ENCODE measurements at places on chromosomes 2 and 18. TPM values are rescaled to one million over a fixed set of nuclear protein-coding genes. Genes with fewer than 3 reads are reported as not detected.
A peak's percentile ranks its signal among the peaks of the same experiment; 100 is the strongest.

- no peak for DNase-seq
Observed at GRCh38 chr2:101860157-101860556, 131.6 kb upstream of the IL1R2 start.

Gene DSC2
- total RNA-seq, result 0.48 TPM

- no peak for DNase-seq
Observed at GRCh38 chr2:58341047-58341446, 99.9 kb upstream of the FANCL start.

DNA sequence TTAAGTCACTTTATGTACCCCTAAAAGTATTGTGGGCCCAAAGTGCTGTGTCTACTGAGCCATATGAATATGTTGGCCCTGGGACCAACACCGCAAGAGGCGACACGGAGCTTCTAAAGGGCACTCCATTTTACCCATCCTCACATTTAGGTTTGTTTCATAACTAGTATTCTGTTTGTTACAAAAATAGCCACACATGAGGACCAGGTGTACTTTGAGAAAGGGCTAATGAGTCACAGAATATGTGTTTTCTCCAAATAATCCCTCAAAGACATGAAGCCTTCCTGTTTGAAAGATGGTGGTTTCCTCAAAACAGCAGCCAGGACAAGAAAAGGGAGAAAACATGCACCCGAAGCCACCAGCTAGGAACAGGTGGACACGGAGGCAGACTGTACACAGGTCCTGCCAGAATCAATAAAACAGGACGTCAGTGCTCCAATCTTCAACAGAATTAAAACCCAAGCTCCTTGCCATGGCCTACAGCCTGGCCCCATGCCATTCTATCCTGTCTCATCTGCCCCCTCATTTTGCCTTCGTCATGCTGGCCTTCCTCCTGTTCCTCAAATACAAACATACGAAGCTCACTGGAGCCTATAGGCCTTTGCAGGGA, 21.8 kb upstream of the GRB14 start:
- no peak for DNase-seq

Gene IAH1
- total RNA-seq, result 38.7 TPM

Gene SCN7A
- total RNA-seq, result not detected

Gene IL36B
- total RNA-seq, result not detected

DNA sequence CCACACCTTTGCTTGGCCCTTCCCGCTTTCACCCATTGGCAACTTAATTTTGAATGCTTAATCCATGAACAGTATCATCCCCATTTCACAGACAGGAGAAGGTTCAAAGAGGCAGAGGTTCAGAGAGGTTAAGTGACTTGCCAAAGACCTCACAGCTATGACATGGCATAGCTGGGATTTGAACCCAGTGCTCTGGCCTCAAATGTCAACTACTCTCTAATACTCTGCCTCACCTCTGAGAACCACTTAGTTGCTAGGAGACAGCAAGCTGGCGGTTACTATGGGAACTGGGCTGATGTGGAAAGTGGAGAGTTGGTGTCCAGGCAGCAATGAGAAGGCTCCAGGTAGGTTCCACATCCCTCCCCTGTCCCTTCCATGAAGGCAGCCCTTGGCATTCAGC, 15.8 kb upstream of the PRSS56 start:
- DNase-seq, result no peak

GRCh38 chr18:43278355-43278754, 1.1 kb upstream of the SYT4 start:
- DNase-seq, result no peak

DNA sequence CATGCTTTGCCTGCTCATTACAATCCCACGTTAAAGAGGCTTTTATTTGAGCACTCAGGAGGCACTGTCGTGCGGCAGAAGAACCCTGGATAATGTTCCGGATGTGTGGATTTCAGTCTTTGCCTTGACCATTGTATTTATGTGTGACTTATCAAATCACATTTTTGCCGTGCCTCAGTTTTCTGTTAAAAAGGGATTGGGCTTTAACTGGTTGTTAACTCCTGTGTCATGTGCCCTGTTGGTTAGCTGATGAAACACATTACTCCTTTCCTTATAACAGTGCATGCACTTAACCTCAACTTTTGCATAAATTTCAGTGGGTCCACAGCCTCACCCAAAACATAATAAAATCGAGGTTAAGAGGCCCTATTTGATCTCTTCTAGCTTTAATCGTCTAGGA, 52.7 kb downstream of the NAB1 start:
- DNase-seq, result no peak

DNA sequence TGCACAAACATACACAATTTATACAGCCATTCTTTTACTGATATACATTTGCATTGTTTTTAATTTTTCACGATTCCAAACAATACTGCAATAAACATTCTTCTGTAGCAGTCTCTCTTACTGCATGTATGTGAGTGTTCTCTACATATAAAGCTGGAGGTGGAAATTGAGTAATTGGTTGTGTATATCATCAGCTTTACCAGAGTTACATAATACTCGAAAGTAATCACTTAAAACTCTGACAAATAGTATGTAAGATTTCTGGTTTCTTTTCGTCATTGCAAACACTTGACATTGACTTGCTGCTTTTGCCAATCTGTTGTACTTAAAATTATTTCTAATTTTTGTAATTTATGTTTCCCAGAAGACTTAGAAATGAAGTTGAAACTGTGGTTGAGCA, 110.2 kb downstream of the TDRD15 start:
- no peak for DNase-seq

DNA sequence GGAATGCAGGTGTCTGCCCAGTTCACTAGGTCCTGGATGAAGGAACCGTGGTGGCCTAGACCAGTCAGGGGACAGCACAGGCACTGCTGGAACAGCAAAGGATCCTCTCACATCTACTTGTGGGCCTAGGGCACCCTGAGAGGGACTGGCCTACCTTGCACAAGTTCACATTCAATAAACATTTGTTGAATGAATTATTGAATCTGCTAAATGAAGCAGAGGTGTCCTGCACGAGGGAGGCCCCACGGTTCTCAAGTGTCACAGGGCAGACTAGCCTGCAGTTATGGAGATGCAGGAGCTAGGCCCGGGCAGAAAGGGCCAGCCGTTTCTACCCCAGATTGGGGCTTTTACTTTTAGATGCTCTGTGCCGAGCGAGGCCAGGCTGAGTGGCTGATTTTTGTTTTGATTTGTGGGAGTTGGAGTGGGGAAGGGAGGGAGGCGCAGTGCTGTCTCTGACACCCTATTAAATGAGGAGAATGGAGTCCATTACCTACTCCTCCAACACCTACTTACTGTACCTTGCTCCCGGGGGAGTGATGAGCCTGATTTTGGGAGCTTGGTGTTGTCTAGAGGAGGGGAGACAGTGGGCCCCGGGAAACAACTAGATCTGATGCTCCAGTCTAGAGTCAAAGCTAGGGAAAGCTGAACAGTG, 18.4 kb downstream of the SH2D6 start:
- DNase-seq, result no peak

Gene LOXL3
- 2.0 TPM for total RNA-seq

Gene UGT1A5
- total RNA-seq, result not detected

DNA sequence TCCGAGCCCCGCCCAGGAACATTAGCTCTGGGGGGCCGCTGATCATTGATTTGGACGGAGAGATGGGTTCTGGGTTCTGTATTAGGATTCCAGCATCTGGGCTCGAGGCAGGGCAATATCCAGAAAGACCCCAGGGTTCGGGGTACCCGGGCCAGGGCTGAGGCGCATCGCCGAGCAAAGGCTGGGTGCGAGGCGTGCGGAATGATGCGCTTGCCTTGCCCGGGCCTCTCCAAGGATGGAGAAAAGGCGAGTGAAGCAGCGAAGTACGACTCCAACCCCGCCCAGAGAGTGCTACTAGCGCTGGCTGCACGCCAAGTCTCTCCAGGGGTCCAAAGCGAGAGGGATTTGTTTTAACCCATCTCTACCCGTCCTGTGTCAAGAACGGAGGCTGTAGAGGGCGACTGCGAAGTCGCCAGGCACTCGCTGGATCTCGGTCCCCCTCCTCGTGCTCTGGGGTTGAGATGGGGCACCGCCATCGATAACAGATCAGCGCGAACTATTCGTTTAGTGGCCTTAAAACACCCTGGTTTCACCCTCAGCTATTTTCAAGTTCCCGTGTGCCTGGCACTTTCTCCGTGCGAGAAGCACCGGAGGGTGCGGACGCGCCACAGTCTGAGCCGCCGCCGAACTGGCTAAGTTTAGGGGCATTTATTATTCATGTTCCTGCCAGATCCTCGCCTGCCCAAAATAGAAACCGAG, 1.9 kb downstream of the ADCYAP1 start:
- DNase-seq, result no peak

DNA sequence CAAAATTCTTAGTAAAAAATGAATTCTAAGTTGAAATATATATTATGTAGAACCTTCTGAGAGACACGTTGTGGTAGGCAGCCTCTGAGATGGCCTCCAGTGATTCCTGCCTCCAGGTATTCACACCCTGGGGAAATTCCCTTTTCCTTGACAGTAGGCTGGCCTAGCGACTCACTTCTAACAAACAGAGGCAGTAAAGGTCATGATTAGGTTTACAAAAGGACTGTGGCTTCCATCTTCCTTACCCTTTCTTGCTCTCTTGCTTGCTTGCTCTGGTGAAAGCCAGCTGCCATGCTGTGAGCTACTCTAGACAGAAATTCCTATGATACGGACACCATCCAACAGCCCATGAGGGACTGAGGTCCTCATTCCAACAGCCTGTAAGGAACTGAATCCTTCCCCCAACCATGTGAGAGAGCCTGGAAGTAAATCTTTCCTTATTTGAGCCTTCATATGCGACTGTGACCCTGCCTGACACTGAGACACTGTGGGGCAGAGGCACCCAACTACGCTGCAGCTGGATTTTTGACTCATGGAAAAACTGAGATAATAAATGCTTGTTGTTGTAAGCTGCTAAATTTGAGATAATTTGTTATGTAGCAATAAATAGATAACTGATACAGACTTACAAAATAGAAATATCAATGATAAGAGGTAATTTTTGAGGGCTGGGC, 32.7 kb upstream of the SERTAD2 start:
- DNase-seq, result no peak

GRCh38 chr2:64052463-64053241, 33.4 kb upstream of the VPS54 start:
- DNase-seq, result no peak

Gene LCT
- total RNA-seq, result 0.14 TPM

GRCh38 chr2:60394463-60394862, 159.0 kb downstream of the BCL11A start:
- no peak for DNase-seq

Gene MLPH
- total RNA-seq, result 9.9 TPM

DNA sequence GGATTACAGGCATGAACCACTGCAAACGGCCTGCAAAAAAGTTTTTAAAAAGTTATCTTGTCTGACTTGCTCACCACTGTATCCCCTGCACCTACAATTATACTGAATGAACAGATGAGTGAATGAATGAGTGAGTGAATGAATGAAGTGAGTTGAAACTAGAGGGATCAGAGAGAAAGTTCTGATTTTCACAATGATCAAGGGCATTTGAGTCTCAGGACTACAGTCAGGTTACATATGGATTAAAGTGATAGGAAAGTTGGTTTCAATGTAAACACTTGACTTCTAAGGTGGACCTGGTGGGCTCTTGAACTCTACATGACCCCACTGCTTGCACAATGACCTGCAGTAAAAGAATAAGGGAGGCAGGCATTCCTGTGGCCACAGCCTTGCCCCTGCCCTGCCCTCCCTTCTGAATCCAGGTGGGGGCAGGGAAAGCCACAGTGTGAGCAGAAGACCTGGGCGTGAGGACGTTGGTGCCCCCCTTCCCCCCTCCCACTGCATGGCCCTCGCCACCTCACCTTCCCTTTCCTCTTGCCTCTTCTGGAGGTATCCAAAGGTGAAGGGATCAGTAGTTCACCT, 10.7 kb downstream of the C2orf80 start:
- DNase-seq, result peak; percentile 19

DNA sequence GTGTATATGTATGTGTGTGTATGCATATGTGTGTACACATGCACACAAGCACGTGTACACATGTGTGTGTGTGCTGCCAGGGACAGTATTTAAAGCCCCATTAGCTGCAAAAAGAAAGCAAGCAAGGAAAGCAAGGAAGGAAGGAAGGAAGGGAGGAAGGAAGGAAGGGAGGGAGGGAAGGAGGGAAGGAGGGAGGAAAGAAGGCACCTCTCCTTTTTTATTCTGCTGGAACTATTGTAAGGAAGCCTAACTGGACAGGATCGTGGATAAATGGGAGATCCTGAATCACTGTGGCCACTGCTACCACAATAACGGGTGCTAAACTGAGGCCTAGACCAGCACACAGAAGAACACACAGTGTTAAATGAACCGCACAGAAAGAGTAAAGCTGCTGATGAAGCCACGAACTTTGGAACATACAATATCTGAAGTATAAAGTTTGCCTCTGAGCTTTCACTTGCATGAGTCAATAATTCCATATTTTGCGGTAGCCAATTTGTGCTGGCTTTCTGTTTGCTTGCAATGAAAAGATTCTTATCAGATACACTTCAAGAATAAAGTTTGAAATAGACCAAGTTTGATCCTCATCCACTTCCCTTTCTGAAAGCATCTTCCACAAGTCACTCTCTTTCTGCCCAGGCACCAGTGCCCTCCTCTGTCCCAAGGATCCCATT, 15.5 kb downstream of the CACNB4 start:
- no peak for DNase-seq

GRCh38 chr18:76491776-76492668, 3.0 kb downstream of the ZNF516 start:
- DNase-seq, result peak; percentile 51

- DNase-seq, result no peak
Observed at GRCh38 chr18:63407734-63408133, 14.5 kb downstream of the VPS4B start.

GRCh38 chr2:215794829-215795546, 218.4 kb downstream of the MREG start:
- no peak for DNase-seq

Gene DPP10
- 0.64 TPM for total RNA-seq

DNA sequence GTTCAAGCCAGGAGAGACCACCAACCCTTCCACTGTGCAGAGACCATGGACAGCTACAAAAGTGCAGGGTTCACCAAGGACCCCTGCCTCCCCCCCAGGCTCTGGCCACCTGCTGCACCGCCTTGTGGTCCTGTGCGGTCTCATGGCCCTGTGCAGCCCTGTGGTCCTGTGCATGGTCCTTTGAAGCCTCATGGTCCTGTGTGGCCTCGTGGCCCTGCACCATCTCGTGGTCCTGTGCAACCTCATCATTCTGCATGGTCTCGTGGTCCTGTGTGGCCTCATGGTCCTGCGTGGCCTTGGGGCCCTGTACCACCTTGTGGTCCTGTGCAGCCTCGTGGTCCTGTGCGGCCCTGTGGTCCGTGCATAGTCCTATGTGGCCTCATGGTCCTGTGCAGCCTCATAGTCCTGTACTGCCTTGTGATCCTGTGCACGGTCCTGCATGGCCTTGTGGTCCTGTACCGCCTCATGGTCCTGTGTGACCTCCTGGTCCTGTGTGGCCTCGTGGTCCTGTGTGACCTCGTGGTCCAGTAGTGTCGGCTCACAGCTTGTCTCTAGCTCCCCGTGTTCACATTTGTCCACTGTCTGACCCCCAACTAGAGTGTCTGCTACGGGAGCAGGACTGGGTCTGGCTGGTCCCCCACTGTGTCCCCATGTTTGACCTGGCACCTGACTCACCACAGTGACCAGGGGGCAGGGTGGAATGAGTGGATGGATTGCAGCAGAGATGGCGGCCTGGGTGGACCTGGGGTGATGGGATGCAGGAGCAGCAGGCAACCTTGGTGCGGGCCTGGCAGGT, 20.0 kb upstream of the OTOS start:
- no peak for DNase-seq

Data from H4 (cell line).